ENCODE measurements at places on chromosomes 16 and 17. TPM values are rescaled to one million over a fixed set of nuclear protein-coding genes. Genes with fewer than 3 reads are reported as not detected.

DNA sequence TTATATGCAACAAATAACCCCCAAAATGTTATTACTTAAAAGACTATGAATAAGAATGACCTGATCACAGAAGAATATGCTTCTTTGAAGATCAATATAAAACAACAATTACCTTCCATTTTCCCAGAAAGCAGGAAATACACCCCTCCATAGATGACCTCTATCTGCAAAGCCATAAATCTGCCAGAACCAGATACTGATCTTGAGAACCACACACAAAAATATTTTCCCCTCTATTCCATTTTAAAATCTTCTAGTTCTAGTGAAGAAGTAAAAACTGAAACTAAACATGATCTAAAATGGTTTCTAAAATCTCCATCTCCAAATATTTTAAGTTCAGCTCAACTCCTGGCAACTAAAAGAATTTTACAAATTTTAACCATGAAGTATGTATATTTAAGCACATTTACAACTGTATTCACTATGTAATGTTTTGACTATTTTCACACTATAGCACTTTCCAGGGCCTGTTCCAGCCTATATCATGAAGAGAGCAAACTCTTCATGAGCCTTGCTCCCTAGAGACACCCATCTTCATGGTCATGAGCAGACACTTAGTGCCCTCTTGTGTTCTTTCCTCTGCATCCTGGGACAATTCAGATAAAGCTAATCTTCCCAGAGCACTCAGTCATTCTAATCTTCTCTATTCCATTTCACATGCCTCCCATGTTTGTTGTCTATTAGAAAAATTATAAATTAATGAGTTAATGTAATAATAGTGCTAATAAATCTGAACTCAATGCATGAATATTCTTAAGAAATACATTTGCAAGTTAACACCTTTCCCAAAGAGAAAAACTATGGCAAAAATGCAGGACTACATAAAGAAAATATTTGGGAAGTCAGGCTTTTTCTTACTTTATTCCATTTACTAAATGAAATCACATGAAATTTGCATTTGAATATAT lies 87.0 kb downstream of the HELZ start:
- peak; percentile 42 for DNase-seq

DNA sequence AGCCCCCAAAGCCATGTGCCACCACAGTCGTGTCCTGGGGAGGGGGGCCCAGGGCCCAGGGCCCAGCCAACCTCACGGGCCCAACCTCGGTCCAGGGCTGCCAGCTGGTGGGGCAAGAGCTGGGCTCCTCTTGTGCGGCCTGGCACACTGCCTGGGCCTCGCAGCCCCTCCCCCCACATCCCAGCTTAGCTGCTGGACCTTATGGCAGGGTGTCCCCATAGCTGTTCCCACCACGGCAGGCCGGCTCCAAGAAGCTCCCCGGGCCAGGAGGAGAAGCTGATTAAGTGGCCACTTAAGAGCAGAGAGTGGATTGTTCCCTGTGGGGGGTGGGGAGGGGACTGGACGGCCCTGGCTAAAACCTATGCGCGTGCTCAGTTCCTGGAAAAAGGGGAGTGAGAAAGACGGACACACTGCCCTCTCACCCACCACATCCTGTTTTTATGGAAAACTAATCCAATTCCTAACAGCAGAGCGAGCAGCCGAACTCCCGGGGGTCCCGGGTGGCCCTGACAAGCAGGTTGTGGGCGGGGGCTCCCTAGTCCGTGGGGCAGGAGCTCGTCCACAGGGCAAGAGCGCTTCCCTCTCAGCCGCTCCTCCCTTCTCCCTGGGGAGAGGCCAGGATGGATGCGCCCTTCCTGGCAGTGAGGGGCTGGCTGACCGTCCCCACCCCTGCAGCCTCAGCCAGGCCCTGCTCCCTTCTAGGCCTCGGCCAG lies 16.8 kb downstream of the PIEZO1 start:
- DNase-seq = peak; percentile 65

DNA sequence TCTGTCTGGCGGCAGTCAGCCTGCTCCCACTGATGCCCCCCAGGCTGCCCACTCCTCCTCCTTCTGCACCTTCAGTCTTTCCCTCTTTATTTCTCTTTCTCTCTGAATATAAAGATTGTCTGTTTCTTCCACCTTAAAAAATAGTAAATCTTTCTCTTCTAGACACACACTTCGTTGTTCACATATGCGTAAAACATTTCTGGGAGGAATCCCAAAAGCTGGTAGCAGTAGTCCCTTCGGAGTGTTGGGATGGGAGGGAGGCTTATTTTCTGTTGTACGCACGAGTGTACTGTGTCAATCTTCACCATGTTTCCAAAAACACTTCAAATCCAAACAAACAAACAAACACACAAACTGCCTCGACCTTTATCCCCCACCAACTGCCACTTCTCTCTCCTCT lies 9.9 kb downstream of the OSBPL7 start:
- DNase-seq = no peak

DNA sequence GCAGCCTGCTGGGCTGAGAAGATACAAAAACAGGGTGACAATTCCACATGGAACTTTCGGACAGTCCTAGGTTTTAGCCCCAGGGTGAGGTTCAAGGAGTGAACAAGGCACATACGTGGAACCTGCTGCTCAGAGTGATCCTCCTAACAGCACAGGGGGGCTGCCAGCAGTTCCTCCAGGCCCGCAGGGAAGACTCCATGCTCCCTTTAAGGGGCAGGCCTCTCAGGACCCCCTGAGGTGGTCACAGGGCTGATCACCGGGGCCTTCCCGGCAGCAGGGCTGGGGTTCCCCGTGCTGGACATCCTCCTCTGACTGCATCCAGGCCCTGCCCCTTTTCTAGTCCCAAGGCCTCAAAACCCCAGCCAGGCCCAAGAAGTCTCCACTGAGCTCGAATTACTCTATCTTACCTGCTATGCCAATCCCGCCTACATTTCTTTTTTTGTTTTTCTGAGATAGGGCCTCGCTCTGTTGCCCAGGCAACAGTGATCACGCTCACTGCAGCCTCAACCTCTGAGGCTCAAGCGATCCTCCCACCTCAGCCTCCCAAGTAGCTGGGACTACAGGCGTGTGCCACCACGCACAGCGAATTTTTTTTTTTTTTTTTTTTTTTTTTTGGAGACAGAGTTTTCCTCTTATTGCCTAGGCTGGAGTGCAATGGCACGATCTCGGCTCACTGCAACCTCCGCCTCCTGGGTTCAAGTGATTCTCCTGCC lies 10.4 kb downstream of the CANT1 start:
- DNase-seq = no peak

DNA sequence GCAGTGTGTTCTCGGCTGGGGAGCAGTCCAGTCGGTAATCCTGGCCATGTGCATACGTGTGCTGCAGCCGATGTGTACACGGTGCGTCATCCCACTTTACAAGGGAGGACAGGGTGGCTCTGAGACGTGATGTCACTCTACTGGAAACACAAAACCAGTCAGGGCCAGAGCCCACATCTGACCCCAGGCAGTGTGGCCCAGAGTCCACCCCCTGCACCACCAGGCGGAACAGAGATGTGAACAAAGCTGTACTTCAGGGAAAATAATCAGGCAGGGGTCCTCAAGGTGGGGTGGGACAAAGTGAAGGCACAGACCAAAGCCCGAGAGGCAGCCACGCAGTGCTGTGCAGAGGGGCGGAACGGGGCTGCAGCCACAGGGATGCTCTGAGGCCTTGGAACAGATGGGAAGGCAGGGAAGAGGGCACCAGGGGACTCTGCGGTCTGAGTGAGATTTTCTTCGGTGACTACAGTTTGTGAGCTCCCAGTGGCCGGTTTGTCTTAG lies 181.5 kb downstream of the ZNF423 start:
- DNase-seq = no peak

- DNase-seq = no peak
Measured at GRCh38 chr16:85521552-85522307, 91.4 kb upstream of the GSE1 start.

- DNase-seq = no peak
Measured at GRCh38 chr17:15516150-15516549, 47.1 kb downstream of the TVP23C start.

- DNase-seq = peak; percentile 25
Measured at GRCh38 chr17:6648181-6648580, 3.2 kb downstream of the MED31 start.

DNA sequence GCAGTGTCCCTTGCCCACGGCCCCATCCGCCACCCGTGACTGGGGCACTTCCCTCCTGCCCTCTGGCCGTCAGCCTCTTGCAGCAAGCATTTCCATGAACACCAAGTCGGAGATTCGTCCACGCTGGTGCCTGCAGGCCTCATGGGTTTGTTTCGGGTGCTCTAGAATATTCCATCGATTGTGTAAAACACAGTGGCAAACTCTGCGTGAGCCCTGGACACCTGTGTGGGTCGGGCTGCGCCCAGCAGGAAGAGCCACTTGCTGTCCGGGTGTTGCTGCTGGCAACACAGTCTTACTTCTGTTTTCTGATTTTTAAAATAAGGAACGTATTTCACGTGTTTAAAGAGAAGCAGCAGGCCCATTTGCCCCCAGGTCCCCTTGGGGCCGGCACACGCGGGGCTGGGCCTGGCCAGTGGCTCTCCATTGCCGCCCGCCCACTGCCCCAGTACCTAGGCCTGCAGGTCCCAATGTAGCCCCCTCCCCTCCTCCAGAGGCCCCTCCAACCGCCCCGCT lies 10.0 kb downstream of the CYBC1 start:
- DNase-seq = no peak

GRCh38 chr16:19167710-19168370 lies at the start of gene SYT17:
SYT17 (plus strand) TSS chr16:19168240; CDS start chr16:19168647, 407 bp downstream.
- peak; percentile 50 for DNase-seq

DNA sequence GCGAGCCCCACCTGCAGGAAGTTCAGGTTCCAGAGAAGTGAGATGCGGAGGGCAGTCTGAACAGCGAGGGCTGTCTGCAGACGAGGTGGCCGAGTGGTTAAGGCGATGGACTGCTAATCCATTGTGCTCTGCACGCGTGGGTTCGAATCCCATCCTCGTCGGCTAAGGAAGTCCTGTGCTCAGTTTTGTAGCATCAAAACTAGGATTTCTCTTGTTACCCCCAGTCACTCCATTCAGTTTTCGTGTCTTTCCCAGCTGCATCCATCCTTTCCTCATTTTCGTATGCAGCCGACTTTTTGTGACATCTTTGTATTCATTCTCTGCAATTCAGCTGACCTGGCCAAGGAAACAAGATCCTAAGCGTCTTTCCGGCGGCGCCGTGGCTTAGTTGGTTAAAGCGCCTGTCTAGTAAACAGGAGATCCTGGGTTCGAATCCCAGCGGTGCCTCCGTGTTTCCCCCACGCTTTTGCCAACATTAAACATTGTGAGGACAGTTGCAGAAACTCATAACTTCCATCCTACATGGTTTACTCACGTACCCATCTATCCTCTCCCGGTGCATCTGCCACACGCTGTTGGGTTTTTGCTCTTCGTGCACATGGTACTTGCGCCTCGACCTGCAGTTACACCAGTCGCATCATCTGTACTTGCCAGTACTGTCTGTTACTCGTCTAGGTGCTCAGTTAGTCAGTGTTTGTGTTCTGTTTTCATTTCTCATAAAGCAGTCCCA lies 3.0 kb downstream of the BORCS6 start:
- DNase-seq = peak; percentile 98

The C17orf113 gene
- total RNA-seq = not detected

The BLTP2 gene
- total RNA-seq = 119 TPM

The CIAPIN1 gene
- 102 TPM for total RNA-seq

Data from A172 (cell line).